Activated CD4-positive, alpha-beta T cell treated with anti-CD3 and anti-CD28 coated beads for 24 hours (primary cell): ENCODE measurements at places on chromosomes 3 and 15.

DNA sequence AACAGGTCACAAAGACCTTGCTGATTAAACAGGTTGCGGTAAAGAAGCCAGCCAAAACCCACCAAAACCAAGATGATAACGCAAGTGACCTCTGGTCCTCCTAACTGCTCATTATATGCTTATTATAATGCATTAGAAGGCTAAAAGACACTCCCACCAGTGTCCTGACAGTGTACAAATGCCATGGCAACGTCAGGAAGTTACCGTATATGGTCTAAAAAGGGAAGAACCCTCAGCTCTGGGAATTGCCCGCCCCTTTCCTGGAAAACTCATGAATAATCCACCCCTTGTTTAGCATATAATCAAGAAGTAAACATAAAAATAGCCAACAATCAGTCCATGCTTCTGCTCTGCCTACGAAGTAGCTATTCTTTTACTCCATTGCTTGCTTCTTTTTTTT lies 108.1 kb downstream of the MAGI1 start:
- no peak for DNase-seq

DNA sequence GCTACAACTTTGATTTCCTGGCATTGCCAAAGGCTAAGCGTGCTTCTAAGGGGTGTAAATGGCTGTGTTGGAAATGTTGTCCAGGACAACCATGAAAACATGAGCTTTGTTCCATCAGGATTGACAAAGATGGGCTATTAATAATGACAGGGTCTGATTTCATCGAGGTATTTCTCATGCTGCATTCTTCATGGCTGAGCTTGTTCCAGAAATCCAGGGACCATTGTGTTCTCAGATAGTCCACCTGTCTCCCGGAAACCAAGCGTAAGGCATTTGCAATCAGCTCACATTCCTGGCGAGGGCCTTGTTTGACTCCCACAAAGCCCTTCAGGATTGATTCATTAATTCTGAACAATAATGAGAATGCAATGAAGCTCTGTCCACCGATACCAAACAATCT lies 111.3 kb downstream of the CD47 start:
- DNase-seq, result no peak

DNA sequence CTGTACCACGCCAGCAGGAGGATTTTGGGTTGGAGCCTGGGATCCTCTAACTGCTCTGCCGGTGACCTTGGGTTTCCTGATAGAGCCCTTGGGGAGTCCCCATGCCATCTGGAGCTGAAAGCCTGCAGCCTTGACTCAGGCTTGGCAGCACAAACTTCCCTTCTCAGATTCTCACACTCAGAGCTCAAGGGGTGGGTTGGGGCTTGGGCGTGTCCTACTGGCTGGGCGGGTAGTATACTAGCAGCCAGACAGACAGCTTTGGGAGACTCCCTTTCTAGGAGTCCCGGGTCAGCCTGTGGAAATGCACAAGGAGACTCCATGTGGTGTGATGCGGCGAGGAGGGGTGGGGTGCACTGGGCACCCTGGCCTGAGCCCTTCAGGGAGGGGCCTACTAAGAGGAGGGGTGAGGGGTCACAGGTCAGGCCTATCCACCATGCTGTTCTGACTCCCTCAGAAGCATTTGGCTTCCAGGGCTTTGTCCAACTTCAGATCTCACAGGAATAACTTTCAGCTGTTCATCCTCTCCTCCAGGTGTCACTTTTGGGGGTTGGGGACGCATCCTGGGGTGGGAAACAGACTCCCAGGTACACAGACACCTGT lies 21.6 kb upstream of the PLXNA1 start:
- DNase-seq, result no peak

DNA sequence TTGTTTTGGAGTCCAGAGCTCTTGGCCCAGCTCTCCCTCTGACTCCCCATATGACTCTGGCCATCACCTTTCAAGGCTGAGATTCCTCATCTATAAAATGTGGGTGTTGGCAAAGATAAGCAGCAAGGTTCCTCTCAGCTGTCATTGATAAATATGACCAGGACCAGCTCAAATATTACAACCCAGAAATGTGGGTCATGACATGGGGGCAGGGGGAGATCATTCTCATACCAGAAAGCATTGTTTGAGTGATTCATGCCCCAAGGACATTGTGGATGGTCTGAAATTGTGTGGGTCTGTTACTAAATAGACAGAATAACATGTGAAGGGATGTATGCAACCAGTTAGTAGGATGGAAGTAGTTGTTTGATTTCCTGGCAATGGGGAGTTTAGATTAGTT lies 13.9 kb downstream of the UPK1B start:
- DNase-seq, result no peak

DNA sequence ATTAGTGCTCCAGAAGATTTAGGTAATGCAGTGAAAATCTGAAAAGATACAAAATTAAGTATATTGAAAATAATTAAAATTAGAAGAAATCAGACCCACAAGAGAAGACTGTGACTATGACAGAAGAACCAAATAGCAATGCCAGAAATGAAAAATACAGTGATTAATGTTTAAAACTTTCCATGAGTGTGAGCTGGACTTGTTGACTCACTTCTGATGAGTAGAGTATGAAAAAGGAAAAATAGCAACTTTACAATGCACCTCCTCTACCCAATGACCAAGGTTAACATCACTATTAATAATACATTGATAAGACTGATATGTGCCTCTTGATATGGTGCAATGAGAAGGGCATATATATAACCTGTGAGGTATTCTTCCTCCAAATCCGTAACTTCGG lies 39.3 kb upstream of the SLC22A13 start:
- DNase-seq, result no peak

- no peak for DNase-seq
Observed at GRCh38 chr3:28250999-28251398, 9.6 kb downstream of the CMC1 start.

DNA sequence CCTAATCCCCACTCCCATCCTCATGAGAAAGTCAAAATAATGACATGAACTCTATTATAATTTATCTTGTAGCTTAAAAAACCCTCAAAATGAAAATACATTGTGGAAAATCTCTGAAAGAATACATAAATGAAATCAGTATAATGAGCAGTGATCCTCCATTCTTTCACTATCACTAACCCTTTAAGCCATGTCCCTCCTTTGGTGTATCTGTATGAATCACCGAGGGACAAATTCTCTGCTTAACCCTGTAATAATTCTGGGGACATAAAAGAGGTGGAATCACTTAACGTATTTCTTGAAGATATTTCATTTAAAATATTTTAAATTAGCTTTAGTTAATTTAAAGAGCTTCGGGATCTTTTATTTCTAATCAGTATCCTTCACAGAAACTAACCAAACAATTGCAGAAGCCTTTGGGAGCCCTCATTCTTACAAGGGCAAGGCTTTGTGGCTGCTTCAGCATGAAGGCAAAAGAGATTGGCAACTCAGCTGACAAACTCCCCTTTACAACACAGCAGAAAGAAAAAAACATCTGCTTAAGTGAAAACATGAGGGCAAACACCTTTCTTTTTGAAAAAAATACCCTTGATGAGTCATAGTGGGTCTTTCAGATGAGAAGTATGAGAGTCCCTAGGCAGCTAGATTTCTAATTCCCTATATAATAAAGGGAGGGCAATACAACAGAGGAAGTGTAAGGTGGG lies 44.0 kb upstream of the ALCAM start:
- DNase-seq, result no peak

DNA sequence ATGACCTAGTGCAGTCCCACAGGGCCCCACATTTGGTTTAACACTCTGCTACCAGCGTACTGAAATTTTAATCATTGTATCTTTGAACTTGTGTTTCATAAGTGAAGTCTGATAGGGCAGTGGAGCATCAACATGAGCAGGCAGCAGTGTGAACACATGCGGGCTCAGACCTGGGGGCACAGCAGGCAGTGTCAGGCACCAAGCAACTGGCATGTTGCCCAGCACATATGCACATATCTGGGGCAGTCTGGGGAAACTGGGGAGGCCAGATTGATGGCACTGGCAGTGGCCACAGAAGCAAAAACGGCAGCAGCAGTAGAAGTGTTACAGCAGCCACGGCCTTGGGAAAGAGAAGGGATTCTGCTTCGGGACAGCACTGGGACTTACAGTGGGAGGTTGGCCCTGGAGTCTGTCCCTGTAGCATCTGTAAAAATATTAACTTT lies 353.9 kb upstream of the KCNMB2 start:
- no peak for DNase-seq

DNA sequence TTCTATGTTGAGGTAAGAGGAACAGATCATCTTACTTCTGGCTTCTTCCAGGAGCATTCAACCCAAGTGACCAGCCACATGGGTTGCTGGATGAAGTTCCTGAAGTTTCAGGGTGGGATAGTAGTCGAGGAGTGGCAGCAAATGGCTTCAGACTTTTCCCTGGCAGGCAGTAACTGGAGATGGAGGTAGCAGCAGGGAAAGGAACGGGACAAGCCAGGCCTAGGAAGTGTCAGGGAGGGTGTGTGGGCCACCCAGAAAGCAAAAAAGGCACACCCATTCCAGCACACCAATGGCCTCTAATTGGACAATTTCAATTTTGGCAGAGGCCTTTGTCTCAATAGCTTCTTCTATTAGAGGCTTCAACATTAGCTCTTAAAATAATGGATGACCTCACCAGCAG lies 498.6 kb upstream of the ATP11B start:
- DNase-seq, result no peak

DNA sequence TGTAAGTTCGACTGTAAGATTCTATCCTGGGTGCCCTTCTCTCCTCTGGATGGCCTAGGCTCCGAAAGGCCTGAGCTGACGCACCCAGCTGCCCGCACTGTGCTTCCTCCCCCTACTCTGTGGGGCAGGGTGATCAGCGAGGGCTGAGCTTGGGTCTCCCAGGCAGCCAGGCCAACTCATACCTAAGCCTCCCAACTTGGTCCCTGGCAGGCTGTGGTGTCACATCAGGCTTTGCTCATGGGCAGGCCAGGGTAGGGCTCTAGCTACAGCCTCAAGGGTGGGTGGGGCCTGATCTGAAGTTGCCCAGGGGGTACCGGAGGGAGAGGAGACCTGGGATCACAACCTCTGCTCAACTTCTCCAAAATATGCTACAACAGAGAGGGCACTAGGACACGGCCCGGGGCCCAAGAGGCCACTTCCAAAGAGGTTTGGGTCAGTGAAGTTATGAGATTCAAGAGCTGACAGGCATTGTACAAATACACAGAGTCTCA lies 123.1 kb downstream of the ADCY5 start:
- no peak for DNase-seq

- DNase-seq, result no peak
Observed at GRCh38 chr15:100735129-100736053, 133.0 kb downstream of the ASB7 start.

DNA sequence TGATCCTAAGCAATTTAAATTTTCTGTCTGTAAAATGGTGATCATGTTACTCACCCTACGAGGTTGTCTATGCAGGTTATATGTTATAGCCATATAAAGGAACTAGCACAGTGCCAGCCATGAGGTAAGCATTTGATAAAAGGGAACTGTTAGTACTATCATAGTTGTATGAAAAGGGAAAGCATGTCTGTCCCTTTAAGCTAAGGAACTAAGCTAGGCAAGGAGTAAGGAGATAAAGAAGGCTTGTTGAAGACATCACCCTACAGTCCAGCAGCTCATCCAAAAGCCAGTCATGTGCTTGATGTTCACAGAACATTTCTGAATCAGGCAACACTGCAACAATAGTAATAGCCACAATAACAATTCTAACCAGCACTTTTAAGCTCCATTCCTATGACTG lies 243.9 kb downstream of the ZBTB20 start:
- DNase-seq, result no peak

DNA sequence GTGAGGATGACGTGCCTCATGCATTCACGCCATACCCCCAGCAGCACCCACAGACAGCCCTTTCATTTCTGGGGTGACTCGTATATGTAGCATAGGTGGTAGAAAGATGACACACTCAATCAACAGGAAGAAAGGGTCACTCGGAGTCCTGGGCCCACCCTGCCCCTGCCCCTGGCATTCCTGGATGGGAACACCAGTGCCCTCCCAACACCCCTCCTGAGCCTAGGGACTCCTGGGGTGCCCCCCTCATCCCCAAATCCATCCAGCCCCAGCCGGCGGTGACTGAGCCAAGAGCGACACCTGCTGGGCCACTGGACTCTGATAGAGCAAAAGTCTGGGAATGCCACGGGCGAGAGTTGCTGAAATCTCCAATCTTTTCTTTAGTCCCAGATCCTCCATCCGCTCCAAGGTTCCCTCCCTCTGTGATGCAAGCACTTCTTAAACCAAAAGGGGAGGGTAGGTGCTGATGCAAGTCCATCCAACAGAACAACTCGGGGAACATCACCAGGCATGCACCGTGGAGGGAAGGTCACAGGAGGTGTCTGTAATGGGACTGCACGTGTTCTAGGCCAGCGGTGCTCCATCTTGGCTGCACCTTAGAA lies 31.1 kb downstream of the ACAN start:
- peak; percentile 4 for DNase-seq

GRCh38 chr3:13638927-13639326 lies 90.0 kb downstream of the FBLN2 start:
- no peak for DNase-seq

GRCh38 chr3:182308328-182308727 lies 485.0 kb upstream of the ATP11B start:
- no peak for DNase-seq

DNA sequence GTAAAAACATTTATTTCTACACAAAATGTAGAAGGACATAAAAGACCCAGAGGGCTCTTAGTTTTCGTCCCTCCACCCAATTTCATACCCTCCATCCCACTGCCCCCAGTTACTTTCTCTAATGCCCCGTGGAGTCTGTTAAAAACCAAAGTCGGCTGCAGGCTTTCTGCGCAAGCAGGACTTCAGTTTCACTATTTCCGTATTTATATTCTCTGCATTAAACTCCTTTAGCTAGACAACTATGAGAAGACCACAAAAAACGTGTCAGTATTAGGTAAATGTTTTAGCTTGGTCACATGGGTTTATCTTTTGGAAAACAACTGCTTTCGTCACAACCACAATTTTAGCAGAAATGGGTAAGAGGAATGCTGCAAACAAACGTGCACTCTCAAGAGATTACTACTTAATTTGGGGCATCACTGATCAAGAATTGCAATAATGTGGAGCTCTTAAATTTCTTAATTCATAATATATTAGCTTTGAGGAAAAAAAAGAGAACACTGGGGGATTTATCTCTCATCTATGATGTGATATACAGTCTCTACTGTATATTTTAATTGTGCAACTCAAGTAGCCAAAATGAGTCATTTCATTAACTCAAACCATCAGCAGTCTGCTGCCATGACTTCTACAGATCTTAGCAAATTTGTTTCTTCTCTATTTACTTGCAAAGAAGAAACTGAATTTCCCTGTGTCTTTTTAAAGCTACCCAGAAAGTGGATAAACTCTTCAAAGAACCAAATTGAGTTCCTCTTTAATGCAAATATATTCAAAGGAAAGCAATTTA lies 740 bp upstream of the NSMCE3 start:
- DNase-seq, result no peak

GRCh38 chr3:24828011-24828410 lies 333.4 kb upstream of the THRB start:
- no peak for DNase-seq

- DNase-seq, result no peak
Observed at GRCh38 chr15:90165157-90165556, 36.0 kb upstream of the SEMA4B start.

DNA sequence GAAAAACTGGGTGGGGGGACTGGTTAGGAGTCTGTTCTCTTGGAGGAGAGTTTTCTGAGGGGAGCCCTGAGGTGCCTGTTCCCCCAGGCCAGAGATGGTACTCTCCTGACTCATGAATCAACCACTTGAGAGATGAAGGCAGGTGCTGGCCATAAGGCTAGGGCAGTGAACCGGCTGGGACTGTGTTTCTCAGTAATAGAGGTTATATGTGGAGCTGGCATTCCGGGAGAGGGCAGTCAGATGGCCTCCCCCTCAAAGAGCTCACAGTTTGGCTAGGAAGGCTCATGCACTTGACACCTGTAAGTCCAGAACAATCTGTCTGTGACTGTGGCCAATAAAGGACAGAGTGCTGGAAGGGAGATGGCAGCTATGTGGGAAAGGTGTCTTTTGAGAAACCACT lies 10.0 kb upstream of the SCN10A start:
- no peak for DNase-seq
